Urothelium cell line (cell line): ENCODE measurements at places on chromosomes 6 and 20.

GRCh38 chr6:135013211-135013610 lies 41.4 kb downstream of the HBS1L start:
- no peak for DNase-seq

- no peak for DNase-seq
Measured at GRCh38 chr20:11937230-11937629, 19.5 kb downstream of the BTBD3 start.

GRCh38 chr6:1988843-1989242 lies 256.6 kb downstream of the GMDS start:
- no peak for DNase-seq

GRCh38 chr20:43650997-43651525 lies 15.9 kb upstream of the MYBL2 start:
- DNase-seq = no peak
